ENCODE measurements at places on chromosomes 2 and 18. TPM values are rescaled to one million over a fixed set of nuclear protein-coding genes. Genes with fewer than 3 reads are reported as not detected.

MC2R gene
- not detected for total RNA-seq

IHH gene
- not detected for total RNA-seq

ST8SIA5 gene
- 0.08 TPM for total RNA-seq

GKN1 gene
- total RNA-seq = not detected

APOB gene
- not detected for total RNA-seq

CEP76 gene
- 8.0 TPM for total RNA-seq

TNFAIP6 gene
- not detected for total RNA-seq

RGPD3 gene
- 0.38 TPM for total RNA-seq

CD8A gene
- 2.1 TPM for total RNA-seq

NOSTRIN gene
- 1.0 TPM for total RNA-seq

CNRIP1 gene
- total RNA-seq = not detected

TUBA4B gene
- total RNA-seq = not detected

KYNU gene
- 0.50 TPM for total RNA-seq

KCNG2 gene
- not detected for total RNA-seq

FZD7 gene
- total RNA-seq = 0.17 TPM

LIMS3 gene
- not detected for total RNA-seq

RAB6C gene
- not detected for total RNA-seq

REEP1 gene
- not detected for total RNA-seq

CFAP65 gene
- not detected for total RNA-seq

CYTIP gene
- 490 TPM for total RNA-seq

KIAA2012 gene
- not detected for total RNA-seq

CXCR4 gene
- total RNA-seq = 1,739 TPM

CELF4 gene
- not detected for total RNA-seq

FBXO41 gene
- total RNA-seq = 14.0 TPM

EPHA4 gene
- 85.7 TPM for total RNA-seq

NEURL3 gene
- total RNA-seq = not detected

ARHGAP28 gene
- total RNA-seq = not detected

ALPG gene
- total RNA-seq = not detected

STARD6 gene
- not detected for total RNA-seq

SULT1C4 gene
- not detected for total RNA-seq

DSC2 gene
- not detected for total RNA-seq

KIF1A gene
- total RNA-seq = not detected

TLX2 gene
- total RNA-seq = 0.14 TPM

DYNAP gene
- total RNA-seq = not detected

RPIA gene
- total RNA-seq = 24.7 TPM

PIKFYVE gene
- 29.9 TPM for total RNA-seq

DNAJC5G gene
- not detected for total RNA-seq

PRADC1 gene
- total RNA-seq = 3.0 TPM

ZAP70 gene
- 440 TPM for total RNA-seq

PLCL1 gene
- 27.0 TPM for total RNA-seq

OTX1 gene
- not detected for total RNA-seq

SRD5A2 gene
- not detected for total RNA-seq
